ENCODE measurements at places on chromosomes 7 and 10.

GRCh38 chr10:30051220-30051619 lies 8.2 kb downstream of the JCAD start:
- DNase-seq: no peak

DNA sequence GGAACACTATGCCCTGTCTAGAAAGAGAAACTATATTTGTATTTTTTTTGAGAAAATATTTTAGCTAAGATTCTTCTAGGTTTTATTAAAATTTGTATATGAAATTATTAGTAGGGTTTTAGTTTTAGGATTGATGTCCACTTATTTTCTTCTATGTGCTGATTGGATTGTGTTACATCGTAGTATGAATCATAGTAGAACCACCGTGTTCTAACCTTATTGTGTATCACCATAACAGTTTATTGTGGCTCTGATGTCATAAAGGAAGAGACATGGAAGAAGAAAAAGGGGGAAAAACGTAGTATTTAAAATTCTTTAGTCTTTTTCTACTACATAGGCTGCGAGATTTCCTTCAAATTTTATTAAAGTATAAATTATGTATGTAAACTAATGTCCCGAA lies 1.9 kb downstream of the AGBL3 start:
- no peak for DNase-seq

- no peak for DNase-seq
Measured at GRCh38 chr10:48453451-48454301, 147.2 kb downstream of the MAPK8 start.

GRCh38 chr10:33506391-33506790 lies 171.9 kb upstream of the NRP1 start:
- no peak for DNase-seq

DNA sequence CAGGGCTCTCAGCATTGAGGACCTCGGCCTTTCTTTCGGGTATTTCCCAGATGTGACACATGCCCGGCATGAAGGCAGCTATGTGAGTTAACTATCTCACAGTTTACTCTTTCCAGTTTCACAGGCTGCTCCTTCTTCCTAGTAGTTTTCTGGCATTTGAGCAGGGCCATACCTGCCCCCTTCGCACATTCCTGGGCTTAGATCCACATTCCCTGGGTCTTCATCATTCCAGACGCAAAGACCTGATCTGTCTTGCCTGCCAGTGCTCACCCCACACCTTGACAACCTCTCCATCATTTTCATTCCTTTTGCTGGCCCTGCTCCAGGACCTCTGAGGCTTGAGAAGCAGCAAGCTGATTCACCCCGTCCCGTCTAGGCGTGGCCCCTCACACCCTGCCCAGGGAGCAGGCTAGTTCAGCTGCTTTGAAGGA lies 227.5 kb downstream of the WDR11 start:
- no peak for DNase-seq

DNA sequence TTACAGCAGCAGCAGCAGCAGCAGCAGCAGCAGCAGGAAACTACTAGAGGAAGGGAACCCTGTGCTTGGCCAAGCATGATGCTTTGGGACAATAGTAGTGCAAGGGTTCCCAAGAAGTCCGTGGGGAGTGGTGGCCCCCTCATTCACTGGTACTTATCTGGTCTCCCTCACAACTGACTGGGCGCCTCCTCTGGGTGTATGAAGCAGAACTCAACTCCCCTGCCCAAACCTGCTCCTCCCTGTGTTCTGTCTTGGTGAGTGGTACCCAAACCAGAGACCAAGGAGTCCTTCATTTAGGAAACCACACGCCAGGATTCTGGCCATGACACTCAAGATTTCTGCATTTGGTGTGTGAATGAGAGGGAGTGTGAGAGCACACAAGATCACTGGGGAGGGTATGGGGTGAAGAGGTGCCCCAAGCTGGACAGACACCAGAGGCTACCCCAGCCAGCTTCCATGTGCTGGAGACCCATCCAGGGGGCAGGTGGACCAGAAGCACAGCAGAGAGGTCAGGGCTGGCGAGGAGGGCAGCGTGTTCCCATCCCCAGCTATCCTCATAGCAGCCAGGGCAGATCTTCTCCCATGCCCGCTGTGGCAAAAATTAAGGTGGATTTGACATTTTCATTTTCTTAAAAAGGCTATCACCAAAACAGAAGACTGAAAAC lies 10.6 kb upstream of the ZNF777 start:
- no peak for DNase-seq

DNA sequence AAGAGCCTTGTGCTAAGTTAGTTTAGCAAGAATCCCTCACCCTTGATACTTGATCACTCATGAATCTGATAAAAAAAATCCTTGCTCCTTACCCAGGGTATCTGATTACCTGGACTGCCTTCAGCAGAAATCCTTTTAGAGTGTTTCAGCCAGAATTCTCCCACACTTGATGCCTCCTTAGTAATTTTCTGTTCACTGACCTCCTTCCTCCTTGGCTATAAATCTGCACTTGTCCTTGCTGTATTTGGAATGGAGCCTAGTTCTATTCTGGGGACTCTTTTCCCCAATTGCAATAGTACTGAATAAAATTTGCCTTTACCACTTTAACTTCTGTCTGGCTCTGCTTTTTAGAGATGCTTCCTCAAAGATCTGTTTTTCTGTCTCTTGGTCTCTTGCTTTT lies 84.9 kb downstream of the RPS24 start:
- DNase-seq: no peak

GRCh38 chr7:86931439-86931838 lies 128.0 kb downstream of the ELAPOR2 start:
- DNase-seq: no peak

- DNase-seq: no peak
Measured at GRCh38 chr10:718143-718700, 28.8 kb upstream of the DIP2C start.

- no peak for DNase-seq
Measured at GRCh38 chr7:85489498-85489897, 302.6 kb upstream of the SEMA3D start.

GRCh38 chr7:106737202-106737562 lies 76.2 kb upstream of the CCDC71L start:
- DNase-seq: no peak

GRCh38 chr7:51592842-51593599 lies 276.4 kb upstream of the COBL start:
- no peak for DNase-seq

GRCh38 chr7:92988051-92988450 lies 129.7 kb downstream of the SAMD9 start:
- no peak for DNase-seq

Data from stimulated activated CD4-positive, alpha-beta T cell treated with anti-CD3 and anti-CD28 coated beads, Interleukin-12 subunit alpha, Interleukin-12 subunit beta, amount 100 ng/mL, for 4 hours (primary cell).